ENCODE measurements at places on chromosomes 11 and 22.
A peak's percentile ranks its signal among the peaks of the same experiment; 100 is the strongest.

- DNase-seq, result no peak
Observed at GRCh38 chr11:64094463-64095260, 58.9 kb downstream of the FLRT1 start.

DNA sequence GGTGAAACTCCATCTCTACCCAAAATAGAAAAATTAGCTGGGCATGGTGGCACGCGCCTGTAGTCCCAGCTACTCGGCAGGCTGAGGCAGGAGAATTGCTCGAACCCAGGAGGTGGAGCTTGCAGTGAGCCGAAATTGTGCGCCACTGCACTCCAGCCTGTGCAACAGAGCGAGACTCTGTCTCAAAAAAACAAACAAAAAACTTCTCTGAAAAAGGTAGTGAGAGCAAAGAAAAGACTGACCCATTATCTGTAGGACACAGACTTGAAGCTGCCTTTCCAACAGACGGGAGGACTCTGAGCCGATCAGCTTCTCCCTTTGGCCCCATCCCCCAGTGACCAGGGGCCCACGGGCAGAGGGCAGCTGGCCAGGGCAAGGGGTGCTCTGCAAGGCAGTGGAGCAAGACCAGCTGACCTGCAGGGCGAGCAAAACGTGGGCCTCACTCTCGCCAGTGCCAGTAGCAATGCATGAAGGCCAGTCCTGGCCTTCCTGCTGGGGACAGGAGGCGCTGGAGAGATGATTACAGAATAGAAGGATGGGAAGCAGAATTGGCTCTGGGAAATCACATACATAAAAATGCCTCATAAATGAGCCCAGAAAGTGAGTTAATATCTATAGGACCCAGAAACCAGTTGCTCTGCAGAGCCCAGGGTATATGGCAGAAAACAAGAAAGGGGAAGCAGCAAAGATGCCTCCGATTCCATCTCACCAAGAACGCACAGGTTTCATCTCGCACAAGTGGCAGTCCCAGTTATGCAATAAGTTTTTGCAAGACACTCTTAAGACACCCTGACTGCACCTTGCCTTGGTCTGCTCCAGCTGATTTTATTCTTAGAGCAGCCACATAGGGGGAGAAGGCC is 2.8 kb downstream of the EHD1 start:
- no peak for DNase-seq

- DNase-seq, result no peak
Observed at GRCh38 chr22:31398231-31398630, 1.2 kb upstream of the DRG1 start.

GRCh38 chr11:85951428-85952107 is 96.4 kb downstream of the CCDC83 start:
- no peak for DNase-seq

GRCh38 chr11:68751004-68751325 is 355 bp downstream of the TESMIN start:
- no peak for DNase-seq

DNA sequence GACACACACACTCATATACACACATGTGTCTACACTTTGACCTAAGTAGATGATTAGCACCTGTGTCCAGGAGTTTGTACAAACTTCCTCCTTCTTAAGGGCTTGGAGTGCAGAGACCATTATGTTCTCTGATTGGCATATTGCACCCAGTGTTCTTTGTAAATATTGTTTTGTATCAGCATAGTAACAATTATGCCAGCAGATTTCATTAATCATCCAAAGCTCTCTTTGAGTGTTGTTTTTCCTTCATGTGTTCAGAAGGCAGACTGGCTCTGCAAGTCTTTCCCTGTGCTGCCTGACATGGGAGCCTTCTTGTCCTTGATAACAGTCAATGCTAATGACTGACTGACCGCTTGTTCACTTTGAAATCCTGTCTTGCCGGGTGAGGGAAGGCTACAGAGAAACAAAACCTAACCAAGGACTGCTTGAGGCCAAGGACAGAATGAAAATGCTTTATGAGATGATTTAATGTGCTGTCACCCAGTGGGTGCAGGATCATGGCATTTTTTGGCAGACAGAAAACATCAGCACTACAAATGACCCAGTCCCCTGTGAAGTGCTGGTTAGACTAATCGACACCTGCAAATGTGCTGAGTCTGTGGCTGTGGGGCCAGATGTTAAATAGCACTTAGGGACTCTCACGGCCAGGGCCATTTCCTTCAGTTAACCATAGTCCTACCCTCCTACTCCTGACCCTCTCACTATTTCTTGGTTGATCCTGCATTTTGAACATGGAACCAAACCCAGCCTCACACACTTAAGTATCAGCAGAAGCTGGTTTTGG is 6.6 kb upstream of the BARX2 start:
- DNase-seq, result no peak

DNA sequence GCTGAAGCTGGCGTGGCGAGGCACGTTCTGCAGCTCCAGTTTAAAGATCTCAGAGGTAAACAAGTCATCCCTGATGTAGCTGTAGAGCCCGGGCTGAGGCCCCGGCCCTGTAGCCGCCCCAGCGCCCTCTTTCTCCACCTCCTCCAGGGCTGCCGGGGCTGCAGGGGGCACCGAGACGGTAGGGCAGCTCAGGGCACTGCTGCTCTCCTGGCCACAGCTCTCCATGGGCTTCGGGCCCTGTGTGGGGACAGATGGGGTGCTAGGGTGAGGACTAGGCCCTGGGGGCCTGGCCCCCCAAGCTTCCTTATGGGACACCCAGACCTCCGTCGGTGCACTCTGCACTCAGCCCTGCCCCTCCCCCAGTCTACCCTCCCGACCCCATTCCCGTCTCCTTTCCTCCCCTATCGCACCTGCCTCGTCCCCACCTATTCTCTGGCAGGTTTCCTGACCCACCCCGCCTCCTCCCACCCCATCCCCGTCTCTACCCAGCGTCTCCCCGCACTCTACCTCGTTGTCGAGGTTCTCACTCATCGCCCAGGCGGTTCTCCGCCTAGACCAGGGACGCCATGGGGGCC is 559 bp downstream of the RANBP1 start:
- no peak for DNase-seq

- no peak for DNase-seq
Observed at GRCh38 chr11:65439331-65440181, 17.0 kb downstream of the NEAT1 start.

- DNase-seq, result no peak
Observed at GRCh38 chr11:21949763-21950413, 243.0 kb upstream of the ANO5 start.

GRCh38 chr22:50739894-50740293 is 1.9 kb downstream of the ACR start:
- DNase-seq, result peak; percentile 81

DNA sequence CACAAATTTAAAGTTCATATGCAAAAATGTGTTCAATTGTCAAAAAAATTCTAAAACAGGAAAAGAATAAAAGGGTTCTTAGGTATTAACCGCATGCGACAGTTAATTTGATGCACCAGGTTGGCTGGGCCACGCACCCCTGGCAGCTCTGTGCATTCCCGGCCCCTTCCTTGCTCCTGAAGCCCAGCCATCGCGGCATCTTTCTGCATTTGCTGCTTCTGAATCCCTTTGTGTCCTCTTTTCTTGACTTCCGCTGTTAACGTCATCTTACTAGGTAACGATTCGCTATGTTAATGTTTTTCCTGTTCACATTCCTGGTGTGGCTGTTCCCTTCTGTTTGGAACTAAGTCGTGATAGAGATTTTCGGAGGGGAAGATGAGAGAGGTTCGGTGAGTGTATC is 7.9 kb upstream of the KLHDC7B start:
- DNase-seq, result no peak

- no peak for DNase-seq
Observed at GRCh38 chr11:120594746-120595145, 83.2 kb downstream of the GRIK4 start.

DNA sequence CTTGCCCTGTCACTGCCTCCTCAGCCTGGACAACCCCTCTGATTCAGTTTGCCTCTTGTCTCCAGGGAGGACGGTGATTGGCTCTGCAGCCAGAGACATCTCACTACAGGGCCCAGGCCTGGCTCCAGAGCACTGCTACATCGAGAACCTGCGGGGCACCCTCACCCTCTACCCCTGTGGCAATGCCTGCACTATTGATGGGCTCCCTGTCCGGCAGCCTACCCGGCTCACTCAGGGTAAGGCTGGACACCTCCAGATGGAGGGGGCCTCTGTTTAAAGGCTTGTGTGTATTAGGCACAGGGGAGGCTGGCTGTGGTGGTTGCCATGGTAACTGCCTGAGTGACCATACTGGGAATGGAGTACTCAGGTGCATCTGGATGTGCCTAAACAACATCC is 8.6 kb downstream of the PHLDB1 start:
- DNase-seq, result no peak

GRCh38 chr11:61447601-61448551 is 18.0 kb downstream of the SDHAF2 start:
- no peak for DNase-seq

DNA sequence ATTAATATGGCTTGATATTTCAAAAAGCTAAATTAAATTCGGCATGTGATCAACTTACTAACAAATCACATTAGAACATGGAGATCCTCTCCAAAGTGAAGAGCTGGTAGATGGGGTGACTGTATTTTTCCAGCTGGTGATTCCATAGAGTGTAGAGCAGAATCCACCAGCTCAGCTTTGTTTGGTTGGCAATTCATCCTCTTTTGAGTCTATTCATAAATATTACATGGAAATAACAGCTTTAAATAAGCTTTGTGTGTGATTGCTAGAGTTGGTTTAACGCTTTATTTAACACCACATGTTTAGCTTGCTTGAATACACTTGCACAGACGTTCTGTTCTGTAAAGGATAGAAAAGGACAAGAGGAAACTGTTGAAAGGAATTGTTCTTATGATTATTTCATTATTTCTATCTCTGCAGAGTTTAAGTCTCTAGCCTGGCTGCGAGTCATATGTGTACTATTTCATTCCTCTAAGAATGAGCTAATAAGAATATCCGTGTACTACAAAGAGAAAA is 738.3 kb upstream of the KIRREL3 start:
- DNase-seq, result no peak

GRCh38 chr11:96267001-96267495 is 75.9 kb downstream of the MAML2 start:
- no peak for DNase-seq

DNA sequence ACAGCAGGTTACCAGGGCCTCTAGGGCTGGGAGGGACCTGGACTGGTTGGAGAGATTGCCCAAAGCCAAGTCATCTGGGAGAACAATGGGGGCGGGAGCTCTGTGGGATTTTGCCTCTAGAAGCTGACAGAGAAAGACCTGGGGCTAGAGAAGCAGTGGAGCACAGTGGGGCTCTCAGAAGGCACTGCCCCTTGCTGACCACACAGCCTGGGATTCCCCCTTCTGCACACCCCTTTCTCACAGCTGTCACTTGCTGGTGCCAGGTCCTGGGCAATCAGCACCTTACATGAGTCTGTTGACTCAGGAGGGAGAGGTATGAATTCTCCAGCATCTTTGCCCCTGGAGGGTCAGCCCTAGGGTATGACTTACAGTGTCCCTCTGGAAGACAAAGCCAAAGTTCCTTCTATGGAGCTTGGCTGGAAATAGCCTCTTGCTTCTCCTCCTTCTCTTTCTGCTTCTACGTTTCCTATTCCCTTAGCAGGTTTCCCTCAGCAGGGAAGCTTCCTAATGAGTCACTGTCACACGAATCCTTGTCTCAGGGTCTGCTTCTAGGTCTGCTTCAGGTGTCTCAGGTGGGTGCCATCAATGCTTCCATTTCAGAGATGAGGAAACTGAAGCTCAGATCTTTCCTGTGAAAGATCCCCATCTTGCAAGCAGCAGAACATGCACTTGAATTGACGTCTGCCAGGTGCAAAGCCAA is 27.0 kb downstream of the GDPD5 start:
- no peak for DNase-seq

- no peak for DNase-seq
Observed at GRCh38 chr11:75004215-75004614, 15.5 kb downstream of the NEU3 start.

- no peak for DNase-seq
Observed at GRCh38 chr11:32279672-32280071, 155.7 kb downstream of the WT1 start.

- no peak for DNase-seq
Observed at GRCh38 chr22:46846150-46846831, 83.8 kb downstream of the TBC1D22A start.

GRCh38 chr11:96783311-96783710 is 393.5 kb downstream of the JRKL start:
- no peak for DNase-seq

DNA sequence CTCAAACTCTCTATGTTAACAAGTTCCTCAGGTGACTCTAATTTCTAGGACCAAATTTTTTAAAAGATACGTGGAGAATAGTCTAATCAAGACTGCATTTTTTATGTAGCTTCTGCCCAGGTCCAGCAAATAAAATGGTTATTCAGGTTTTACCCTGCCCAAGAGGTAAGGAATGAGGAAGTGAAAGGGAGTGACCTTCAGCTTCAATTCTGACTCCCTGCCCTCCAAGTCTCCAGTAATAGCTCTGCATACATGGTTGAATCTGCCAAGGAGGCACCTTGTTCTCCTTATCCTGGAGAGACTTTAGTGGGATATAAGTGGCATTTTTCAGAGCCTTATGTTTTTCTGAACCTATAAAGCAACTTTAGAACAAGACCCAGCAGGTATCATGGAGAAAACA is 15.5 kb downstream of the MUC15 start:
- no peak for DNase-seq

DNA sequence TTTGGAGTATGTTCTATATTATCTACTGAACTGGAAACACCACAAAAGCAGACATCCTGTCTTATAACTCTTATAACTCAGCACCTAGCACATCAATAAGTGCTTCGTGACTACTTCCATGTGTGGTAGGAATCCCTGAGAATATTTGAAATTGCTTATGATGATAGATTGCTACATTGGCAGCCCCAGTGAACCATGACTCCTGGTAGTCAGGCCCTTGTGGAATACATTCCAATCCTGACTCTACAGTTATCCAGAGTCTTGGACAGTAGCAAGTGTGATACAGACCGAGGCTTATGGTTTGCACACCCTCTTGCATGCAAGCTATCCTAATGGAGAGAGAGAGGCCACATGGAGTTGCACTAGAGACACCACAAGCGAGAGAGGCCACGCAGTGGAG is 59.5 kb upstream of the PHF21A start:
- no peak for DNase-seq

DNA sequence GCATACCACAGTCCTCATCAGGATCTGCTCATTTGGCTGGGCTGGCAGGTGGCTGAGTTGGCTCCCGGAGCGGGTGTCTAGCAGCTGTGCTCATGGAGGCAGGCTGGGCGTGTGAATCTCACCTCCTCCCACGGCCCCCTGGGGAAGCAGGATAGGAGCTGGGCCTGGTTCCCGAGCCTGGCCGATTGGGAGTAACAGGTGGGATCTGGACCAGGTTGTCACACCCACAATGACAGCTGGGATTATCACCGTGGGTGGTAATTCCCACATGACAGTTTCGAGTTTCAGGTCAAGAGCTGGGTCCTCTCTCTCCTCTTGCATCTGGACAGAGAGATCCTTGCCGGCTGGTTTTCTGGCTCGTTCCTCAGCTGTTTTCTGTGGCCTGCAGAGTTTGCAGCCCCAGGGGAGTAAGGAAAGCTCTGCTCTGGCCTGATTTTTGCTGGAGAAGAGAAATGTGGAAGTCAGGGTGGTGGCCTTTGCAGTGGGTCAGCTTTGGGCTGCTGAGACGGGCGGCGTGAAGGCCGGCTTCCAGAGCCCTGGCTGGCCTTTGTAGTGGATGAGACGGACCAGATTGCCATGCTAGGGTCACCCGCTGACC is 57.0 kb downstream of the BCR start:
- DNase-seq, result peak; percentile 43

- no peak for DNase-seq
Observed at GRCh38 chr22:23177197-23177596, 3.1 kb upstream of the BCR start.

- DNase-seq, result no peak
Observed at GRCh38 chr11:67056267-67057204, at the start of gene RHOD. TSS of gene RHOD (plus strand) at chr11:67056847. CDS start at chr11:67056903, 56 bp downstream.

All from SHP77 treated with DMSO at 0.1 percent for 48 hours (cell line).